ENCODE measurements at places on chromosomes 7 and 10.
A peak's percentile ranks its signal among the peaks of the same experiment; 100 is the strongest.

- no peak for DNase-seq
These were observed 7.7 kb downstream of the GRM8 start for GRCh38 chr7:127245002-127245401.

GRCh38 chr7:93817526-93817925 lies 73.0 kb downstream of the TFPI2 start:
- DNase-seq, result no peak

DNA sequence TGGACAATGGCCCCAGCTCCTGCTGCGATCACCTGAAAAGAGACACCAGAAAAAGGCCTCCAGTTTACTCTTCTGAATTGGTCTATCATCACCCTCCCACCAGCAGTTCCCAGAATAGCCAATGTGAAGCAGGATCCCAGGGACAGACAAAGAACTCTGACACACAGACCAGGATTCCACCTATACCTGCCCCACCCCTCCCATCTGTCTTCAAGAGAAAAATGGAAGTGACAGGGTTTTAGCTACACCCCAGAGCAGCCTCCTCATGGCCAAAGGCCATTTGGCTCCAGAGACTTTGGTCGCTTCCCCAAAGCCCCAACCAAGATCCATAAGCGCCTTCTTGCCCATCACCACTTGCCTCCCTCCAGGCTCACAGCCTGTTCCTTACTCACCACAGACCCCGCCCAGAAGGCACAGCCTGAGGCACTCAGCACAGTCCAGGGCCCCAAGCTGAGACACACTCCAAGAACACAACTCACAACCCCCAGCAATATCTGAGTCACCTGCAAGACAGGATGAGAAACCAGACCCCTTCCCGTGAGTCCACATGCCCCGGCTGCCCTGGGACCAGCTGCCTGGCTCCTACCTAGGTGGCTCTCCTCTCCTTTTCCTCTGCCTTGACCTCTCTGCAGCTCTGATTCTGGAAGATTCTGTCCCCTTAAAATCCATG lies 6.5 kb downstream of the TMEM176B start:
- DNase-seq, result no peak

DNA sequence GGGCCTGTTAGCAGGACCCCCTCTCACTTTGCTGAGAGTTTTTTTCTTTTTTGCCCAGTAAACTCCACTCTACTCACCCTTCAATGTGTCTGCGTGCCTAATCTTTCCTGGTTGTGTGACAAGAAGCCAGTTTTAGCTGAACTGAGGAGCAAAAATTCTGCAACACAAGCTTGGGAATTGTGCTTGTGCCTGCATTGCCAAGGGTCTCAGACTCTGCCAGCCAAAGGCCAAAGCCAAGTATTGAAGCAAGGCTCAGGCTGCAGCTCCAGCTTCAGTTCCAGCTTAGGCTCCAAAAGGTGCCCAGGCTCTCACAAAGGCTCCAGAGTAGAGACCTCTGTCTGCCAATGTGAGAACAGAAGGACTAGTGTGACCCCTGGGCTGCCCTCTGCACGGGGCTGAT lies 4.2 kb upstream of the CPA2 start:
- DNase-seq, result no peak

- no peak for DNase-seq
These were observed 37.3 kb upstream of the TMEM248 start for GRCh38 chr7:66883716-66884115.

DNA sequence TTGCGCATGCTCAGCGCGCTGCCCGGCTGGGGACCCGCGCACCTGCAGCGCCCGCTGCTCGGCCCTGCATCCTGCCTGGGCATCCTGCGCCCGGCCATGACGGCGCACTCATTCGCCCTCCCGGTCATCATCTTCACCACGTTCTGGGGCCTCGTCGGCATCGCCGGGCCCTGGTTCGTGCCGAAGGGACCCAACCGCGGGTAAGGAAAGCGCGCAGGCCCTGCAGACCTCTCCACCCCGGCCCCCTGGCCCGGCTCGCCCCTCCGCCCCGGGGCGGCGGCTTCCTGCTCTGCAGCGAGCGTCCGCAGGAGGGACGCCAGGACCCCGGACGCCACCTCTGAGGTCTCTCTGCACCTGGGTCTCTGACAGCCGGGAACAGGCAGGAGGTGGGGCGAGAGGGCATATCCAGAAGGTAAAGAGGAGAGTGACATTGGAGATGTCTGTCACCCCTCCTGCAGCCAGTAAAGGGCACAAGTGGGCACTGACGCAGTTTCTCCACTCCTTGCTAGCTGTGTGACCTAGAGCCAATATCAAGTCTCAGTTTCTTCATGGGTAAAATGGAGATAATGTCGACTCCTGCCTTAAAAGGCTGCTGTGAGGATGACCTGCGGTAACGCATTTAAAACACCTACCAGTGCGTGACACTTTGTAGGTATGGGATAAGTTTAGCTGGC lies 338 bp downstream of the ATP6V0E2 start:
- DNase-seq, result no peak

GRCh38 chr7:103687272-103687671 lies 241.3 kb upstream of the SLC26A5 start:
- no peak for DNase-seq

DNA sequence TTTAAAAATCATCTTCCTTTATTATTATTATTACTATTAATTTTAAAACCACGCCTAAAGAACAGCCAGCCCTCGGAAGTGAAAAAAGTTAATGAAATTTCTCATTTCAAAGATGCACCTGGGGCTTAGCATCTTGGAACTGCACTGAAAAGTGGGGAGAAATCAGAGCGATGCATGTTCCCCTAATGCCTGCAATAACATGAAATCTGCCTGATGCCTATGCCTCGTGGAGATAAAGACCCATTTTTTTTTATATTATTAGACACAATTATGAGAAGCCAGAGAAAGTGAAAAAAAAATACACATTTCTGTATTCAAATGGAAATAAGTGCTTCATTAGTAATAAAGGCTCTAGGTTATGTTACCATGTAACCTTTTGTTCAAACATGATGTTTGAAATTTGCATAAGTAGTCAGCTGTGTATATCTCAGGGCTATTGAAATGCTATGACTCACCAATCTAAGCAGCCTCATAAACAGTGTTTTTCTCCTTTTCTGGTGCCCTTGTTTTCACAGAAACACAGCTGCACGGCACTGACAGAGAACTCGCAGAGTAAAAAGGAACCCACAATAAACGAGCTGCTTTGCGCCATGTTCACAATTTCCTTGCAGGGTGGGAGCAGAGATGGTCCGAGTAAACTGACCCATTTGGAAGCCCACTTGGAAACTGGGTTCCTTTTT lies 175.8 kb upstream of the PRKCQ start:
- no peak for DNase-seq

GRCh38 chr10:18594574-18595156 lies 56.7 kb downstream of the NSUN6 start:
- peak; percentile 11 for DNase-seq

GRCh38 chr7:135733603-135734342 lies 5.8 kb upstream of the SLC13A4 start:
- no peak for DNase-seq

DNA sequence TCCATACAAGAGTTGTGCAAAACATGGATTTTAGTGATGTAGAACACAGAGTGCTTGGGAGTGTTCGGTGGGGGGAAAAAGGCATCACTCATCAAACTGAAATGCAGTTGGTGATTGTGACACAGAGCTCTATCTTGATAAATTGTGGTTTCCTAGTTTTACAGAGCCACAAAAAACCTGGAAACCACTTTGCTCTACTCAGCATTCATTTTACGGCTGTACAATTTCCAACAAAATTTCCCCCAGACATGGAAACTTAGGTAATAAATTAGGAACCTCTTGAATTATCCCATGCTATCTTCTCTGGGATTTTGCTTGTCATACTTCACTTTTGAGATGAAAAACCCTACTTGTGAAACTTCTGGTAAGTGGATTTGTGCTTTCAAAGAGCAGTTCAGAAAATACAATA lies 614.9 kb upstream of the FZD8 start:
- no peak for DNase-seq
